GM12892 (cell line): ENCODE measurements at places on chromosomes 6 and 20.

DNA sequence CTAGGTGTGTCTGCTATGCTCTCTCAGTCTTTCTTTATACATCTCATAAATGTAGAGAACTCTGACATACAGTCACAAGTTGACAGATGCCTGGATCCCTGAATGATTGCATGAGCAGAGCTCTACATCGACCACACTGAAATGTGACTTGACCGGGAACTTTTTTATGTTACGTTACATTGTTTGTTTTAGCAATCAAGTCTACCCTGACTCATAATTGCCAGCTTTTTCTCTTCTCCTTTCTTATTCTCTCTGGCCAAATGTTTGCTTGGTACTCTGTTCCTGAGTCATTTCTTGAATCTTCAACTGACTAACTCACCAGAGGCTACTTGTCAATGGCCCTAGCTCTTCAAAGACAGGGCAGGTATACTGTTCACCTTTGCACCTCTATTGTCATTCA lies 213.6 kb upstream of the DTNBP1 start:
- DNase-seq, result no peak

DNA sequence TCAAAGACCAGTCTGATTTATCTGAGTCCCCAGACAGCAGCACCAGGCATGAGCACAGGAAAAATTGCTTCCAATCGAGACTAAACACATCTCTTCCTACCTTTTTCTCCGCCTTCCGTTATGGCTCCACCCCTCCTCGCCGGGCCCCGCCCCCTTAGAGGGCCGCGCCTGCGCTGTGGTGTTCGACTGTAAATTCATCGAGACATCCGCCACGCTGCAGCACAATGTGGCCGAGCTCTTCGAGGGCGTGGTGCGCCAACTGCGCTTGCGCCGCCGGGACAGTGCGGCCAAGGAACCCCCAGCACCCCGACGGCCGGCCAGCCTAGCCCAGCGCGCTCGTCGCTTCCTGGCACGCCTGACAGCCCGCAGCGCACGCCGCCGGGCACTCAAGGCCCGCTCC lies 8.9 kb downstream of the REM1 start:
- DNase-seq, result no peak

GRCh38 chr6:44010411-44011349 lies 116.6 kb downstream of the MRPL14 start:
- no peak for DNase-seq

DNA sequence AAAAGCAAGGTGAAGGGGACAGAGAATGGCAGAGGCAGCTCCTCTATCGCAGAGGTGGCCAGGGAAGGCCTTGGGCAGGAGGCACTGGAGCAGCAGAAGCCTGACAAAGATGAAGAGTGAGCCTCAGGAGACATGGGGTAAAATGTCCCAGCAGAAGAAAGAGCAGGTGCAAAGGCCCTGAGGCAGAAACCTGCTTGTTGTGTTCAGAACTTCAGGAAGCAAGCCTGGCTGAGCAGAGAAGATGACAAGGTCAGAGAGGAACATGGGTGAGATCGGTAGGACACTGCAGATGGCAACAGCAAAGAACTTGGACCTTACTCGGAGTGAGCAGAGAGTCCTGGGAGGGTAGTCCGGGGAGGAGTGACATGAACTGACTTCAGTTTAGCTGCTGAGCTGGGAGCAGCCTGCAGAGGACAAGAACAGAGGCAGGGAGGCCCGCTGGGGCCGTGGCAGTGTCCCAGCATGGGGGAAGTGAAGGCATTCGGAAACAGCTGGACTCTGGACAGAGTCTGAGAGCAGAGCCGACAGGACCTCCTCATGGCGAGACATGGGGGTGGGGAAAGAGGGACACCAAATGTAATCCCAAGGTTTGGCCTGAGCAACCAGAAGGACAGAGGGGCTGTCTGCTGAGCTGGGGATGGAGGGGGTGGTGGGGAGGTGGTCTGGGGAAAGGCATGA lies 106.3 kb downstream of the PREX1 start:
- no peak for DNase-seq

DNA sequence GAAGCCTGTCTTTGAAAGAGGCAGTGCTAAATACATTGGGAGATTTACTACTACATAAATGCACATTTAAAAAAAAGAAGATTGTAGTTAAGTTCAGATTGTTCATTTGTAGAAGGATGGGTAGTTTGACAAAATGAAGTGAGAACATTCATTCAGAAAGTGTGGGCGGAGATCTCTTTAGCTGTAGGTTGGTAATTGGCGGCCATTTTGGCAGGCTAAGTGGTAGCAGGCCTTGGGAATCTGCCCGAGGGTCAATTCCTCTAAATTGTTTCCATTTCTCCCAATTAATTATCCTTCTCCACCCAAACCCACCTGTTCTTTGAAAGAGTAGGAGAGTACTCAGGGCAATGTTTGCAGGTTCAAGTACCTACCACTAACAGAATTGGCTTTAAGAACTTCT lies 17.9 kb downstream of the SOX4 start:
- DNase-seq, result no peak

DNA sequence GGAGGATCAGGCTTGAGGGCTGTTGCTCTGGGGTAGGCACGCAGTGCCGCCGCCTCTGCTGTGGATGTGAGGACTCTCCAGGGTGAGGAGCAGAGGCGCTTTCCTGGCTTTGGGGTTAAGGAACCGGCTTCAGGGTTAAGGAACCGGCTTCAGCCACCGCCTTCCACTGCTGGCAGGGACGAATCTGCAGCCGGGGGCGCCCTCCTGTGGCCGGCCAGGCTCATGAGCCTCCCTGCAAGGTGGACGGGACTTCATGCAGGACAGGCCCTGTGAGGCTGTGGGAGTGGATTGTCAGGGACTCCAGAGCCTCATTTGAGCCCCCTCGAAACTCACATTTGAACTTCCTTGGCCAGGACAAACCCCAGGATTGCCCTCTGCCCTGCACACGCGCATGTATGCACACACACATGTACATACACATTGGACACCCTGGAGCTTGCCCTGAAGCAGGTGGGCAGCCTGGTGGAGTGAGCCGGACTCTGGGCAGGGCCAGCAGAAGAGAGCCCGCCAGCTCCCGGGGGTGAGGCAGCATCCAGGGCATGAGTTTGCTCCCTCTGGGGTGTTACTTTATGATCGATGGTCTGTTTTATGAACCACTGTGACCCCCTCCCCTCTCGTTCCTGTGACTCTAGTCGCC lies 146.9 kb downstream of the PHACTR3 start:
- peak; percentile 82 for DNase-seq

GRCh38 chr20:54229566-54230160 lies 21.8 kb downstream of the PFDN4 start:
- DNase-seq, result no peak

- DNase-seq, result no peak
Observed at GRCh38 chr6:149248693-149249369, 68.7 kb upstream of the TAB2 start.

- no peak for DNase-seq
Observed at GRCh38 chr20:57450931-57451330, 59.7 kb downstream of the RBM38 start.

GRCh38 chr6:138115877-138116660 lies 8.8 kb upstream of the PERP start:
- no peak for DNase-seq

GRCh38 chr6:105460860-105461259 lies 58.0 kb upstream of the PREP start:
- DNase-seq, result no peak

GRCh38 chr20:21230686-21231085 lies 72.4 kb upstream of the XRN2 start:
- no peak for DNase-seq

GRCh38 chr20:34110745-34111641 lies 1.1 kb downstream of the EIF2S2 start:
- DNase-seq, result no peak

- no peak for DNase-seq
Observed at GRCh38 chr6:110387986-110388385, 27.4 kb downstream of the DDO start.

GRCh38 chr20:44709380-44709779 lies 5.8 kb upstream of the CCN5 start:
- no peak for DNase-seq

DNA sequence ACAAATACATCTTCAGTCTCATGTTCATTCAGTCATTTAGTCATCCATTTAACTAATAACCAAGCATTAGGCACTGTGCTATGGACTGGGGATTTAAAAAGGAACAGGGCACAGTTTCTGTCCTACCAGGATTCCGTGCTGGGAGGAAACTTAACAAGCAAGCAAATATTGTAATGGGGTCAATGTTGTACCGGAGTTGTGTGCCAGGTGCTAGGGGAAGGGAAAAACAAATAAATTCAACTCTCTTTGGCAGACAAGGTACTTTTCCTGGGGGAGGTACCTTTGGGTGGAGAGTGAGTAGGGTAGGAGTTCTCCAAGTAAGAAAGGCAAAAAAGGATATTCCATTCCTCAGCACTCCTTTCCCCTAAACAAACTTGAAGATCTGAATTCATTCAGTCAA lies 90.3 kb downstream of the OLIG3 start:
- DNase-seq, result no peak

- DNase-seq, result no peak
Observed at GRCh38 chr6:57247603-57248002, 25.5 kb upstream of the RAB23 start.

- no peak for DNase-seq
Observed at GRCh38 chr20:13017883-13018535, 9.2 kb downstream of the SPTLC3 start.

DNA sequence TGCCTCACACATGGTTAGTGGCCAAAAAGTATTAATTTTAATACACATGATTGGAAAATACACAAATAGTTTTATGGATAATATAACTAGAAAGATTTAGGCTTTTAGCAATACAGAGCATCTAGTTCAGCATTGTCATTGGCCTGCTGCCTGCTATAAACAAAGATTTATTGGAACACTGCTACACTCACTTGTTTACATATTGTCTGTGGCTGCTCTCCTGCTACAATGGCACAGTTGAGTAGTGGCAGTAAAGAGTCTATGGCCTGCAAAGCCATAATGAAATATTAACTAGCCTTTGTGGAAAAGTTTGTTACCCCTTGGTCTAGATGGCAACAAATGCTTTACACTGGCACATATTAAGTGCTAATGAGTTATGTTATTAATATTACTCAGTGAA lies 37.8 kb downstream of the ZNF451 start:
- no peak for DNase-seq

DNA sequence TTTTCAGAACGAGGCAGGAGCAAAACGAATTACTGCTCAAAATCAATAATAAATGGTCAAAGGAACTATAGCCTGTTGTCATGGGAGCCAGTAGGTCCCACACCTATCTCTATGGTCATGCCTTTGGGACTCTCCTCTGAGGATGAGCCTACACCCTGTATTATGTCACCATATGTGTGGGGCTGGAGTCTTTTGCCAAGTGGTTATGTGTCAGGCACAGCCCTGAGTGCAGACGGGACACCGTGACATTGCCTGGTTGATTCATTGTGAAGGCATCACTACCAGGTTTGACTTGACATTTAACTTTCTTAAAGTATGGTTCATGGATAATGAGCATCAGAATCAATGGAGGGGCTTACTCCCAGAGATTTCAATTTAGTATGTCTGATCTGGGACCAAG lies 23.6 kb downstream of the BMP6 start:
- no peak for DNase-seq

- DNase-seq, result no peak
Observed at GRCh38 chr20:9515741-9516233, 1.4 kb downstream of the LAMP5 start.

- no peak for DNase-seq
Observed at GRCh38 chr20:53840532-53840931, 229.9 kb downstream of the BCAS1 start.

DNA sequence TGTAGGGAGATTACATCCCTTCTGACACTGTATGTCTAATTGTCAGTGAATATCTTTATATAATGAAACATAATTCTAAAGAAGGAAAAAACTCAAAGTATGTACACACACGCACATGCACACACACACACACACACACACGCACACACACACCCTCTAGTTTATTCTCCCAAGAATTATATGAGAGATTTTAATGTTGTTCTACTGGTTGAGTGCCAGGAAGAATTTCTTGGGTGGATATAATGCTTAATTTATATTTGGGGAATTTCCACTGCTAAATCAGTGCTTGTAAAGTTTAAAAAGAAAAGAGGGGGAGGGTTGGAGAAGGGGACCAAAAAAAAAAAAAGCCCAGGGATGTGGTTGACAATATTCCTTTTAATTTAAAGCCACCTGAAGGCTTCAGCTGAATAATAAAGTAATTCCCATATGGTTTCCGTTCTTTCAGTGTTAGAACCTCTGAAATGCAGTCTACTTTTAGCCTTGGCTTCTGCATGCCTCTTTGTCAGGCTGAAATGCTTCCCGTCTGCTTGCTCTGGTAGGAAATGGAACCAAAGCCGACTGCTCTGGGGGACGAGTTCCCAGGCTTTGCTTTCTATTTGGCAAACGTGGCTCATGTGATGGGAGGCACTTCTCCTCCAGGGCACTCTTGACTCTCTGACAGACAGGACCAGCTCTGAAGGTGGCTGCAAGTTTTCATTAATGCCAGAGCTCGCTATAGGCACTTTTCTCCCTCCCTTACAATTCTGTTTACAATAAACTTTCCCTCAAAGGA lies 225.4 kb downstream of the PRL start:
- DNase-seq, result no peak

DNA sequence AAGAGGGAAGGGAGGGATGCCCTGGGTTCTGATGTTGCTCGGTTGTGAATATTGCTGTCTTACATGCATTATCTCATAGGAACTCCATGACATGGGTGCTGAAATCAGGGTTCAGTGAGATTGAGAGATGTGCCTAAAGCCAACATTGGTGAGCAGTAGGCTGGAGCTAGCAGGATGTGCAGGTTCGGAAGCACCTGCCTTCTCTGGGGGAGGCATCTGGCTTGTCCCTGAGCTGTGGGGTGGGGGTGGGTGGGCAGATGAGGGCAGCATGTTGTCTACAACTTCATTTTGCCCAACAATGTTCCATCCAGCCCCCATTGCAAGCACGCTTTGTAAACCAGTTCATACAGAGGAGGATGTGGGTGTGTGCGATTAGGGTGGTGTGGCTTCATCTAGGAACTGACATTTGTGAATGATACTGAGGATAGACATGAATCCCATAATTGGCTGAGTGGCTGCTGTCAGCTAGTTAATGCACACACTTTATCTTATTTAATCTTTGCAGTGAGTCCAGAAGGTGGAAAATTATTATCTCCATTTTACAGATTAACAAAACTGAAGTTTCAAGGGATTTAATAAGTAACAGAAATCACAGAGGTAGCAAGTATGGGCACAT lies 119.4 kb downstream of the SYNDIG1 start:
- DNase-seq, result no peak

DNA sequence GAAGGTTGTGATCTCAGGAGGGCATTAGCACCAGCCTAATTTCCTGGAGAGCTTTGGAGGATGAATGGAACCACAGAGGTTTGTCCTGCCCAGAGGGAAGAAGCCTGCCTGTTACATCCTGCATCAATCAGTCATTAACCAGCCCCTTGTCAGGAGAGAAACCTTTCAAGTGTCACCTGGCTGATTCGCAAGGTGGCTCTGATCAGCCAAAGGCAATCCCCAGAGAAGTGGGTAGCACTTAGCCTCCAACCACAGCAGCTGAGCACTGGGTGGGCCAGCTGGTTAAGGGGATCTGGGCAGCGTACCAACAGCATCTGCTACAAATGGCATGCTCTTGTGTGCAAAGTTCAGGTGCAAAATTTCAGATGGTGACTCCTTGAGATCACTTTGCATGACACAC lies 26.9 kb downstream of the ANKEF1 start:
- DNase-seq, result no peak
